ENCODE measurements at places on chromosomes 13 and 19.

DNA sequence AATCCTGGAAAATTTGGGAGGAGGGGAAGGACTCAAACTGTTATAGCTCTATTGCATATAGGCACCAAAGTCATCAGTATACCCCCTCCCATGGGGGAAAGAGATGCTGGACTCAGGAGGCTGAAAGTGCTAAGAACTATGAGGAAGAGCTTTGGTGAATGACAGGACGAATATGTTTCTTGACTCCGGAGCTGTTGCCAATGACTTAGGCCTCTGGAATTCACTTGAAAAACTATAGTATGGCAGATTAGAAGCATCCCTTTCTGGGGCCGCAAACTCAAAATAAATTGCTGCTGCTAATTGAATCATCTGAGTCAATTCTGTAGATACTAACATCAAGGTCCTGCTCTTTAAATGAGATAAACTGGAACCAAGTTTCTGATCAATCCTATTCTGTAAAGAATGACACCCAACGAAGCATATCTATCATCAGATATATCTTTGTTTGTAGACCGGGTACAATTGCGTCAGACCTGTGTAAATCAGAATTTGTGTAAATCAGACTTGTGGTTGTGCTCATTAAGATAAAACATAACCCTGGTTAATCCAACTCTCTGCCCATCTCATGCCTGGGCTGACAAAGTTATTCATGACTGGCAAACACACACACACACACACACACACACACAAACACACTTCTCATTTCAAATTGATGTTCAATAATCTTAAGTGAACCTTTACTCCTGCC is 1793.8 kb upstream of the PCDH20 start:
- DNase-seq, result no peak

DNA sequence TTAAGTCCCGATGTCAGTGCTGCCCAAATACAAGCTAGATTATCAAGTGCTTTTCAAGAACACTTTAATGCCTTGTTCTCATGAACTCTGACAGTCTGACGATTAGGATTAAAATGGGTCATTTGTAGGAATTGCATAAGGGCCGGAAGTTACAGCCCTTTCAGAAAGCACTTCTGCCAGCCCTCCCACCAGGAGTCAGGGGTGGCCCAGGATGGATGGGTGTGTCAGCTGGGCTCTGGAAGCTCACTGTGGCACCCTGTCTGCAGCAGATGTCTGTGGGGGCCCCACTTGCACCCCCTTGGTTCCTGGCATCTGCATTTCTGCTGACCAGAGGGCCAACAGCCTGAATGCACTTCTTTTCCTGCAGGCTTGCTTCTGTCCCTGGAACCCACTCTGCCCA is 712.7 kb downstream of the UQCRFS1 start:
- no peak for DNase-seq

GRCh38 chr13:58429917-58430316 is 798.4 kb downstream of the PCDH17 start:
- DNase-seq, result no peak

GRCh38 chr13:20002787-20003186 is 44.3 kb downstream of the ZMYM2 start:
- DNase-seq, result no peak

GRCh38 chr19:47273313-47274070 is 1.2 kb upstream of the INAFM1 start:
- peak; percentile 65 for DNase-seq

Measured in NT2/D1 (cell line).